Activated CD4-positive, CD25-positive, alpha-beta regulatory T cell treated with anti-CD3 and anti-CD28 coated beads, Interleukin-2, amount 50 U/mL, for 16 hours (primary cell): ENCODE measurements at places on chromosomes 4 and X.

- DNase-seq: no peak
Measured at GRCh38 chr4:42133006-42133405, 19.4 kb downstream of the BEND4 start.

- no peak for DNase-seq
Measured at GRCh38 chrX:143853488-143853887, 30.4 kb upstream of the UBE2NL start.

DNA sequence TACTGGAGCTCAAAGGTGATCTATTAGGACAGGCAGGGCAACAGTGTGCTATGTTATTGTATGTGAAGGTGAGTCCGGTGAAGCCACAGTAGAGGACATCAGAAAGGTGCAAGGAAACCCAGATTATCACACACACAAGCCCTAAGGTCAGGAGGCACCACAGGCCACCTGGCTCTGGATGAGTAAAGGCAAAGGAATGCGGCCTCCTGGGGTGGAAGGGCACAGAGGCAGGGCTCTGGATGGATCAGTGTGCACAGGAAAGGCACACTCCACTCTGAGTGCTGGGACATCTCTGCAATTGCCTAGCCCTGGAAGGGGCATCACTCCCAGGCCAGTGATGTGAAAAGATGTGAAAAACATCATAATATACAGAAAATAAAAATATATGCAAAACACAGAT lies 683.5 kb downstream of the TRIML1 start:
- DNase-seq: no peak

- no peak for DNase-seq
Measured at GRCh38 chrX:107758231-107758766, 17.3 kb downstream of the TSC22D3 start.

DNA sequence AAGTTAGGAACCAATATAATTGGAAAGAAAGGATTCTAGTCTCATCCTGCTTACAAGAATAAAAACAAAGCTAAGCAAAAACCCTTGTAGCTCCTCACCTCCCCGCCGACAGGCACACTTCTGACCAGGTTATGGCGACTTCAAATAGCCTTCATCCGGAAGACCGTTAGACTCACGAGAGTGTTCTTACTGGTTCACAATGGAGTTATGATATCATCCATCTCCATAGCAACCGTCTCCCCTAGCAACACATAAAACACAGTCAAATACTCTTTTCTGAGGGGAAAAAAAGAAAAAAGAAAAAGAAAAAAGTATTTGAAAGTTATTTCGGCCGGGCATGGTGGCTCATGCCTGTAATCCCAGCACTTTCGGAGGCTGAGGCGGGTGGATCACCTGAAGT lies at the start of gene IL13RA2:
IL13RA2 (minus strand) TSS at position 162 of the 400 bp plus-strand sequence. CDS start 347 bp downstream, outside the sequence.
- no peak for DNase-seq

DNA sequence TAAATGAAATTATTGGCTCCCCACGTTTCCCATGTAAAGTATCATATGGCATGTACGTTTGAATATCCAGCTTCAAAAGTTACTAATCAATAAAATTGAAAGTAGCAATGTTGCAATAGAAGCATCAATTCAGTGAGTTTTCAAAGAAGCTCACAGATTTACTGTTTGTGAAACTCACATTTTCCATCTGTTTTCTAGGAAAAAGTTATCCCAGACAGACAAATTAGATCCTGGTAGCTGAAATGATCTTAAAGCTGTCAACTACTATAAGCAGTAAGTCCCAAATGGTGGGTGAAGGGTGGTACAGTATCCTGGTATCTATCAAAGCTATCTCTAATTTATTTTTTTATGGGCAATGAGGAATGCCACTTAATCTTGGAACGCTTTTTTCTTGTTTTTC lies 60.7 kb upstream of the MXRA5 start:
- no peak for DNase-seq

GRCh38 chr4:185640811-185641675 lies 105.7 kb upstream of the PDLIM3 start:
- DNase-seq: no peak

DNA sequence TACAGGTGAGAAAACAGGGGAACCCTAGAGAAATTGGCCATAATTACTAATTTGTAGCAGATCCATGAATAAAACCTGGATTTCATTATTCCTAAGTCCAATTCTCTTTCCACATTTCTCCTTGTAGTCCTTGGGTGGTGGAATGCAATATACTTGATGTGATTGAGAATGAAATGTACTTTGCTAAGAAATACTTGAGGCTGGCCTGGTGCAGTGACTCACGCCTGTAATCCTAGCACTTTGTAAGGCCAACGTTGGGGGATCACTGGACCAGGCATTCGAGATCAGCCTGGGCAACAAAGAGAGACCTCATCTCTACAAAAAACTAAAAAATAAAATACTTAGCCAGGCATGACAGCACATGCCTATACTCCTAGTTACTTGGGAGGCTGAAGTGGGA lies 15.9 kb downstream of the TMEM184C start:
- no peak for DNase-seq

- DNase-seq: no peak
Measured at GRCh38 chrX:23365541-23365940, 30.9 kb downstream of the PTCHD1 start.

- DNase-seq: no peak
Measured at GRCh38 chr4:36753048-36753447, 471.6 kb downstream of the DTHD1 start.

DNA sequence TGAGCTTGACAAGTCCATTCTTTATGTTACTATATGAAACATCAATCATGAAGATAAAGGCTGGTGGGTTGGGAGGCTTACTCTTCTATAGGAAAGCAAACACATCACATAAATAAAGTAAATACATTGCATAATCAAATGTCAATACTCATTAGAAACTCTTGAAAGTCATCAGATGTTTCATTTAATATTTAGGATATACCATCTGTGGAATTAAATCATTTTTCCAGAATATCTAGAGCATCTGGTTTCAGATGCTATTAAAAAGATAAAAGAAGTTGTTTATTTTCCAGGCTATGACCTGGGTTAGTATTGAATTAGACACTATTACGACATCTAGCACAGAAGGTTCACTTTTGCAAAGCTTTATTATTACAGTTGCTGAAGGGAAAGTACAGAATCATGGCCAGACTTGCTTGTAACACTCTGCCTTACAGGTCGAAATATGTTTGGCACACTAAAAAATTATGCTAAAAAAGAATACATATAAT lies 72.6 kb downstream of the METTL14 start:
- no peak for DNase-seq

DNA sequence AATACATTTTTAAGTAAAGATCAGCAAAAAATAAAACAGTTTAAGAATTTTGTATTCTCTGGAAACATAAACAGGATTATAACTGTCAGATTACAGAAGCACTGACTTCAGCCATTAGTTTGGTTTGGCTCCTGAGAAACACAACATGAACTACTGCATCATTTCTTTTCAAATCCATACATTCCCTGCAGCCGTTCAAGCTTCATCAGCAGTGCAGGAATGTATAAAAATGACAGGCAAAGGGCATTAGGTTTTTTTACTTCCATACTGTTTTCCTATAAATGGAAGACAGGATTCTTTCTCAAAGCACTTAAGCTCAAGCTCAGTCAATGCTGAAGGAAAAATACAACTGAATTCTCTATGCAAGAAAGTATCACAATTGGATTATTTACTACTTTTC lies 4.2 kb upstream of the MAB21L2 start:
- DNase-seq: no peak

- no peak for DNase-seq
Measured at GRCh38 chr4:165600959-165601683, 222.3 kb downstream of the CPE start.

DNA sequence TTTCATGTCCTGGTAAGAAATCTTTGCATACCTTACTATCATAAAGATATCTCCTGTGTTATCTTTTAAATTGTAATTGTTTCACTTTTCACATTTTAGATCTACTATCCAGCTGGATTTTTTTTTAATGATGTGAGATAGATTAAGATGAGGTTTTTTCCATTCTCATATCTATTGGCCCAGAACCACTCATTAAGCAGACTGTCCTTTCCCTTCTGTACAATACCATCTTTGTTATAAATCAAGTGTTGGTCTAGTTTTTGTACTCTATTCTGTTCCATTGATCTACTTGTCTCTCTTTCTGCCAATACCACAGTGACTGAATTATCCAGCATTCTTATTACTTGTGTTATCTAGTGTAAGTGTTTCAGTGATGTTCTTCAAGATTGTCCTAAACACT lies 131.6 kb upstream of the TRIM2 start:
- DNase-seq: no peak

- DNase-seq: no peak
Measured at GRCh38 chr4:175035905-175036304, 117.7 kb downstream of the ADAM29 start.

- DNase-seq: no peak
Measured at GRCh38 chr4:1466034-1466862, 60.0 kb upstream of the NKX1-1 start.

DNA sequence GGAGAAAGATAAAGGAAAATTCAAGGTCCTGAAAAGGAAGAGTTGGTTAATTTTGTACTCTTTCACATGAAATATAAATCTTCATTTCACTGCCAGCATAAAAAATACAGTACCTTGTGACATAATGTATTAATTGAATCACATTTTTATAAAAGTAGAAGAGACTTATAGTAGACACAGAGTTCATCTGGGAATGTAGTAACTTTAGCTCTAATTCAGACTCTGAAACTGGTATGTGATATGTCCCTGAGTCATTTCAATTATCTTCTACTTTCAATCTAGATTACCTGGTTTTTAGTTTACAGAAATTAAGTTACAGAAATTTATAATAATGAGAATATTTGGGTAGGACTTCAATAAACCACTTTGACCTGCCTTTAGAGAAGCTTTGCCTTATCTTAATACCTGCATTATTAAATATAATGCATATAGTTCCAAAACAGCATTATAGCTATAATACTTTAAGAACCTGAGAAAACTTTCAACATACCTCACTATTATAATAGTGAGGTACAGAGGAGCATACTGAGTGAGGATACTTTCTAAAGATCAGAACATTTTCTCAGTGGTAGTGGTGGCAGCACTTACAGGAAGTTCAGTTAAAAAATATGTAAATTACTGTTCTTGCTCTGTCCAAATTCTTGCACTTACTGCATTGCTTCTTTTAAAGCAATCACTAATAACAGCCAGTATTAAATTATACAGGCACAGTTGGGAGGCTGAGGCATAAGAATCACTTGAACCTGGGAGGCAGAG lies 11.2 kb downstream of the NEK1 start:
- no peak for DNase-seq

- no peak for DNase-seq
Measured at GRCh38 chrX:53729751-53730150, 43.2 kb upstream of the HUWE1 start.

- DNase-seq: no peak
Measured at GRCh38 chr4:126568652-126569570, 1063.8 kb upstream of the INTU start.

- DNase-seq: no peak
Measured at GRCh38 chrX:33379839-33380238, 168.5 kb upstream of the DMD start.

DNA sequence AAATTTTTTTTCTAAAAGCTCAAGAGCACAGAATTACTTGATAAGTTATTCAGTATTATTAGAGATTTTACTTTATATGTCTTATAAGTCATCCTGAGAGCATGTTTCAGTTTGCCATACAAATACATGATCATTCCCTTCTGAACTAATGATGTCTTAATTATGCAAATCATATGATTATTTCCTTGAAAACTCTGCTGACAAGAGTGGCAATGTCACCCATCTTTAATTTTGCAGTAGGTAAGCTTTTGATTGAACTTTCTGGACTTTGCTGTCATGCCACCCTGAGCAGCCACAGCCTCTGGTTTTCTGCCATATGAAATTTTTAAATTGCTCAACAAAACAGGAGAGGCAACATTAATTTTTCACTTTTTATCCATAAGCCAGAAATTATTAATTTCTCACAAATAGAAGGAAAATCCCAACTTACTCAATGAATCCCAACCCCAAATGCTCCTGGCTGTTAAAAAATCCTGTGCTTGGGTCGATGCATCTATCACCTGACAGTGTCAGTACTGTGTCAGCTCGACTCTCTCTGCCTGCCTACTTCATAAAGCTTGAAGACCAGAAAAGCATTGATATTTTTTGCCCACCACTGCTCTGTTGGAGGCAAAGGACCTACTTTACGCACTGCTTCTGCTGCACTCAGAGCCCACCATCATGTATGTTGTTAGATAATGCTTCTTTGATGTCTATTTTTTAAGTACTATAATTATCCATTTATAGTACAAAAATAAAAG lies 11.6 kb upstream of the HADH start:
- DNase-seq: no peak

GRCh38 chr4:185523862-185524261 lies 11.4 kb downstream of the PDLIM3 start:
- DNase-seq: no peak

GRCh38 chr4:156665780-156666366 lies 305.7 kb downstream of the PDGFC start:
- no peak for DNase-seq

GRCh38 chrX:1086444-1087409 lies 125.7 kb downstream of the CRLF2 start:
- DNase-seq: no peak

DNA sequence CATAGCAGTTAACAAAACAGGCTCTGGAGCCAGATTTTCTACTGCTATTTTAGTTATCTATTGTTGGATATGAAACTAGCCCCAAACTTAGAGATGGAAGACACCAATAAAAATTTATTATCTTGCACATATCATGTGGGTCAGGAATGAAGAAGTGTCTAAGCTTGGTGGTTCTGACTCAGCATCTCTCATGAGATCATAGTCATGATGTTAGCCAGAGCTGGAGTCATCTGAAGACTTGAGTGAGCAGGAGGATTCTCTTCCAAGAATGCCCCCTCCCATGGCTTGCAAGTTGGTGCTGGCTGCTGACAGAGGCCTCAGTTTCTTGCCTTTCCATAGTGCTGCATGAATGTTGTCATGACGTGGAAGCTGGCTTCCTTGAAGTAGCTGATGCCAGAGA lies 68.2 kb upstream of the TAPT1 start:
- no peak for DNase-seq

GRCh38 chr4:185263419-185263818 lies 54.0 kb downstream of the SNX25 start:
- no peak for DNase-seq

GRCh38 chrX:154091678-154092077 lies 5.8 kb downstream of the MECP2 start:
- no peak for DNase-seq

DNA sequence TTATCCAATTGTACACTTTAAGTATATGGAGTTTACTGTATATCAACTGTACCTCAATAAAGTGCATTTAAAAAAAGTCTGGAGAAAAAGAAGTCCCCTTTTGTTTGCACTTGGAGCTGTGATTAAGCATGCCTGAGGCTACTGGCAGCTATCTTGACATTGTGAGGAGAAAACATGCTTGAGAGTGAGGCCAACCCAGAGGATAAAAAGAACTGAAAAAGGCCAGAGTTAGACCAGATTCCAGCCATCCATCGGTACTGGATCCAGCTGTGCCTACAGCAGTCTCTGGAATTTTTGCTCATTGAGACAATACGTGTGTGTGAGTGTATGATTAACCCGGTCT lies 57.4 kb downstream of the LGI2 start:
- no peak for DNase-seq

DNA sequence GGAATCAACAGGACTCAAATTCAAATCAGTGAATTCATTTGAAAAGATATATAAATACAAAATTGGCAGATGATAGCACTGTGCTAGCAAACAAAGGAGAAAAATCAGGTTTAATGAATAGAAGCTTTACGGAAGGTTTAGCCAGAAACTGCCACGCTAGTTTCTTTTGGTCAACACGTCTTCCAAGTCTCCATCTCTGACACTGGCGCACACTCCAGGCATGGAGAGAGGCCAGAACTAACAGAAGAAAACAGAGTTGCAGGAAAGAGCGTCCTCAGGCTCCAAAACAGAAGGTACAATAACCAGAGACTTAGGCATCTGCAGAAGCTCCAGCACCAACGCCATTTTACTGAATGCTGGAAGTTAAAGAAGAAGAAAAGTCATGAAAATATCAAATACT lies 497.3 kb upstream of the FRG1 start:
- DNase-seq: no peak
